ENCODE measurements at places on chromosomes 7 and 10.

GRCh38 chr10:24463611-24464426 is 254.9 kb downstream of the KIAA1217 start:
- DNase-seq = no peak

DNA sequence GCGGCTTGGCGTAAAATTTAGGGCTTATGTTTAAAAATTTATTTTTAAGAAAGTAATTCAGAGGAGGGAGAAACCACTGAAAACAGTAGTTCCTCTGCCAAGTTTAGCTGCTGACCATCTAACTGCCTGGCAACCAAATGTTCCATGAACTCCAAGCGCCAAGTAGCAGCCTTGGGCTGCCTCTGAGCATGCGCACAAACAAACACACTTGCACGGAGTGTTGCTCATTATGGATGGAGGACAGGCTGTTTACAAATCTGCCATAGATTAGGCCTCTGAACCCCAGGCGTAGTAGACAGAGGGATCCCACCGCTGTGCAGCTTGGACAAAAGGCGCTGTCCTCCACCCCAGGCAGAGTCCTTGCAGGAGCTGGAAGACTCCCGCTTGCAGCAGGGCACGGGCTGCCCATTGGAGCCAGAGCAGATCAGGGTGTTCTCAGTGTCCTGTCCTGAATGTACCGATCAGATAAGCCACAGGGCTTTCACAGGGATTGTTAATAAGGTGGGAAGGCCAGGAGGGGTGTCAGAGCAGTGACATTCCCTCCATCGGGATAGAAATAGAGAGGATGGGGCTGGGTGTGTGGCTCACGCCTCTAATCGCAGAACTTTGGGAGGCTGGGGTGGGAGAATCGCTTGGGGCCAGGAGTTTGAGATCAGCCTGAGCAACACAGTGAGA is 47.7 kb upstream of the LYZL1 start:
- no peak for DNase-seq

DNA sequence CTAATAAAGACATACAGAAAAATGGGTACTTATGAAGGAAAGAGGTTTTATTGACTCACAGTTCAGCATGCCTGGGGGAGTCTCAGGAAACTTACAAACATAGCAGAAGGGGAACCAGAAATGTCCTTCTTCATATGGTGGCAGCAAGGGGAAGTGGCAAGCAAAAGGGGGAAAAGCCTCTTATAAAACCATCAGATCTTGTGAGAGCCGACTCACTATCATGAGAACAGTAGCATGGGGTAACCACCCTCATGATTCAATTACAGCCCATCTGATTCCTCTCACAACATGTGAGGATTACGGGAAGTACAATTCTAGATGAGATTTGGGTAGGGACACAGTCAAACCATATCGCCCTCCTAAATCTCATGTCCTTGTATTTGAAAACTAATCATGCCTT is 1305.4 kb upstream of the SORCS1 start:
- DNase-seq = no peak

DNA sequence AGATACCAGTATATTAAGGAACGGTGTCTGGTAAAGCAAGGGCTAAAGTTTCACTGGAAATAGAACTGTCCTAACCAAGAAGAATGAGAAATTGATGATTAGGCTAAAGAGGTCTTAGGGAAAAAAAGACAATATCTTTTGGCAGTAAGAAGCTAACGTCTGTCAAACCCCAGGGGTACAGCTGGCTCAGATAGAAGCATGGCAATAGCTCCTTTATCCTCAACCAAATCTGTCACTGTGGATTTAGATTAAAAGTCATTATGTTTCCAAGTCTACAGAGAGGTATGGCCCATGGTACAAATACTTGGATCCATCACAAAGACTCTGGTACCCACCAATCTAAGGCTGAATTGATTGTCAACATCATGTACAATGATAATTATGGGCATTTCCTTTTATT is 8.6 kb upstream of the SLC16A9 start:
- DNase-seq = no peak
